ENCODE measurements at places on chromosomes 12 and 14. TPM values are rescaled to one million over a fixed set of nuclear protein-coding genes. Genes with fewer than 3 reads are reported as not detected.

PRDM4 gene
- 11.1 TPM for polyA plus RNA-seq

ITGA5 gene
- 44.5 TPM for polyA plus RNA-seq

GRCh38 chr12:127401005-127401404 is 866.0 kb upstream of the TMEM132C start:
- DNase-seq, result no peak

GRCh38 chr12:20495997-20496396 is 127.7 kb downstream of the PDE3A start:
- DNase-seq, result no peak

DENND5B gene
- not detected for polyA plus RNA-seq

GRCh38 chr12:132153501-132154340 is 9.5 kb downstream of the NOC4L start:
- DNase-seq, result peak; percentile 83

DNA sequence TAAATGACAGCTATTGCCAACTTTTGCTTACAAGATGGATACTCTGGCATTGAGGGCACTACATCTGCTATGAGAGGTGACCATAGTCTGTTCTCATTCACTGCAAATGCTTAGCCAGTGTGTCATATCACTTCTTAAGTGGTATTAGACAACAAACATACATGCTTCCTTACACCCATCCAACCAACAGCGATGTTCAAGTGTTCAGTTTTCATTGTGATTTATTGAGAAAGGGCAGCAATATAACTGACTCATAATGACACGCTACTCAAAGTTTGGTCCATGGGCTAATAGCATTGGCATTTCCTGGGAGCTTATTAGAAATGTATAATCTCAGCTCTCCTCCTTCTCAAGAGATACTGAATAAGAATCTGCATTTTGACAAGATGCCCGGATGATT is 181.7 kb downstream of the NPAS3 start:
- DNase-seq, result no peak

BDKRB1 gene
- not detected for polyA plus RNA-seq

INSM2 gene
- not detected for polyA plus RNA-seq
